ENCODE measurements at places on chromosomes 1 and 21.

GRCh38 chr1:8510041-8510823, 192.3 kb downstream of the SLC45A1 start:
- no peak for DNase-seq

GRCh38 chr1:98203466-98203865, 282.6 kb upstream of the DPYD start:
- DNase-seq = no peak

DNA sequence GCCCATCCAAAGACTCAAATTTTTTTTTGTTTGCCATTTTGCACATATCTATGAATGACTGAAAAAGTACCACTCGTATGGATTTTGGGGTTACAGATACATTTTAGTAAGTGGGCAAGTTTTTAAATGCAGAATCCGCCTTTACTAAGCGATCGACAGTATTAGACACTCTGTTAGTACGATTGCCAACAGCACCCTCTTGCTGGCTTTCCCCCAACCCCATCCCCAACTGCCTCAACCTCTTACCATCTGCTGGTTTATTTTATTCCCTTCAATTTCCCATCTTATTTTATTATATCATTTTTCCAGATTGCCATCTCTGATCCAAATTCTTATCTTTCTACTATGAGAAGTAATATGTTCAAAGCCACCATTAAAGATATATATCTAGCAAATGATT, 244.8 kb downstream of the LRRIQ3 start:
- DNase-seq = no peak

DNA sequence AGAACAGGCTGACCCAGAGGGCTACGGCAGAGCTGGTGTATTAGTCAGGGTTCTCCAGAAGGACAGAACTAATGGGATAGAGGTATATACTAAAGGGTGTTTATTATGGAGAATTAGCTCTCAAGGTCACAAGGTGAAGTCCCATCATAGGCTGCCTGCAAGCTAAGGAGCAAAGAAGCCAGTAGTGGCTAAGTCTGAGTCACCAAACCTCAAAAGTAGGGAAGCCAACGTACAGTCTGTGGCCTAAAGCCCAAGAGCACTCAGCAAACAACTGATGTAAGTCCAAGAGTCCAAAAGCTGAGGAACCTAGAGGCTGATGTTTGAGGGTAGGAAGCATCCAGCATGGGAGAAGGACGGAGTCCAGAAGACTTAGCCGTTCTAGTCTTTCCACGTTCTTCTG, 179.2 kb downstream of the BACH1 start:
- DNase-seq = no peak

DNA sequence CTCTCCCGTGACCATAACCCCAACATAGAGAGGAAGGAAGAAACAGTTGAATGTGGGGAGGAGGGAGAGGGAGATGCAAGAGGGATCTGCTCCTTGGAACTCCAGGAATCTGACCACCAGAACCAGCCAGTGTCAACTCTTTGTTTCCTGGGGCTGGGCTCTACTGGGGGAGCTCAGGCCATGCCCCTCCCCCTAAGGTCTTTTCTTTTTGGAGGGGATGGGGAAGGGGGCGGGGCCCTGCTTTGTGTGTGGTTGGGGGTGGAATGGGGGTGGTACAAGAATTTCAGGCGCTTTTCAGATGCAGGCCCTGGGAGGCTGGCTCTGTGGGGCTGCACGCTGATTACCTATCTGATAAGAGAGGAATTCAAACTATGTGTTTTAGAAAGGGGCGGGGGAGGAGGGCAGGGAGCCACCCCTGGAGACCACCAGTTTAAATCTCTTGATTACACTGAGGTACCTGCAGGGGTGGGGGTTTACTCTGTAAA, 8.3 kb downstream of the LIN28A start:
- DNase-seq = no peak

GRCh38 chr1:165862448-165862847, 35.0 kb downstream of the UCK2 start:
- DNase-seq = no peak

GRCh38 chr1:37096523-37096922, 62.2 kb upstream of the GRIK3 start:
- no peak for DNase-seq

- DNase-seq = no peak
These were observed 611.5 kb upstream of the RGS18 start for GRCh38 chr1:191546803-191547202.

GRCh38 chr1:156682166-156682890, 5.1 kb upstream of the NES start:
- no peak for DNase-seq
